ENCODE measurements at places on chromosomes 16 and 17.

- no peak for DNase-seq
These were observed at the start of gene ADCY7 for GRCh38 chr16:50266337-50267091. Gene ADCY7, plus strand, starts transcription at chr16:50266551. Its CDS starts 21,629 bp downstream, at chr16:50288180.

DNA sequence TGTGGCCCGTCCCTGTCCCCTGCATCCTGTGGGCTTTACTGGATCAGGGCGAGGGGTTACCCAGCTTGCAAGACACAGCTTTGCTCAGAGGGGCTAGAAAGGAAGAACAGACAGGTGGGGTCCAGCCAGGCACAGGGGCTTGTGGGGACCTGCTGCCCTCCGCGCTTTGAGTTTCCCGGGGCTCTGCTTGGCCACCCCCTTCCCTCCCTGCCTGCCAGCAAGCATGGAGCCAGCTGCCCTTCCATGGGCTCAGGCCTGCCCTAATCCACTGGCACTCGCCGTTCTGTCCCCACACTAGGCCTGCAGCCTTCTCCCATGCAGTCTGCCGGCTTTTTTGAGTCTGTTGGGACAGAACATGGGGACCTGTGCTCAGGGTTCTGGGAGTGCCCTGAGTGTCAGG is 3.4 kb downstream of the SNN start:
- DNase-seq, result no peak

- no peak for DNase-seq
These were observed 21.3 kb upstream of the CCDC182 start for GRCh38 chr17:57766318-57766943.

- no peak for DNase-seq
These were observed 37.8 kb upstream of the MAF start for GRCh38 chr16:79638386-79638785.

GRCh38 chr17:37083456-37083855 is 134.7 kb downstream of the AATF start:
- DNase-seq, result no peak

DNA sequence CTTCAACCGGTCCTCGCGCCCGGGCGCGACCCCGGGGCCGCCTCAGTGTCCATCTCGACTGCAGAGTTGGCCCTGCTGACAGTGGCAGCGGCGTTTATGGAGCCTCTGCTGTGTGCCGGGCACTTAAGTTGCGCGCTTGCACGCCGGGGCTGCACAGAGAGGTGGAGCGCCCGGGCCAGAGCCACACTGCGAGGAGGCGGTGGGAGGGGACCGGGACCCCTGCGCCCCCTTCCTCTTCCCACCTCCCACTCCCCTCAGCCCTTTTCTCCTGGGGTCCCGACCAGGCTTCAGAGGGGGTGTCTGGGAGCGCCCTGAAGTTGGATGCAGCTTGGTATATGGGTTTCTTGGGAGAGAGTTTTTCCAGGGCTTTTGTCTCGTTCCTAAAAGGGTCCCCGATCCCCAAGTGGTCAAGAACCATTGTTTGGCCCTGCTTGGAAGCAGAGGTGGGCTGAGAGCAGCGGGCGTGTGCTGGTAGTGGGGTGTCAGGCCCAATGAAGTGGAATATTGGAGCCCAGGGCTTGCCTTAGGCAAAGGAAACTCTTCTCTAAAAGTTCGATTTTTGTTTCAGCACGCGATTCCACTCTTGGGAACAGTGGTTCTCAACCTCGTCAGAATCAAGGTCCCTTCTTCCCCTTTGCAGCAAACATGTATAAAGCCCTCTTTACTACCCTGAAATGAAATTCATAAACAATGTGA is 605 bp downstream of the MRTFB start:
- no peak for DNase-seq

Data from pons (tissue), 1 donor.